SHP77 (cell line): ENCODE measurements at places on chromosomes 1 and 21.

DNA sequence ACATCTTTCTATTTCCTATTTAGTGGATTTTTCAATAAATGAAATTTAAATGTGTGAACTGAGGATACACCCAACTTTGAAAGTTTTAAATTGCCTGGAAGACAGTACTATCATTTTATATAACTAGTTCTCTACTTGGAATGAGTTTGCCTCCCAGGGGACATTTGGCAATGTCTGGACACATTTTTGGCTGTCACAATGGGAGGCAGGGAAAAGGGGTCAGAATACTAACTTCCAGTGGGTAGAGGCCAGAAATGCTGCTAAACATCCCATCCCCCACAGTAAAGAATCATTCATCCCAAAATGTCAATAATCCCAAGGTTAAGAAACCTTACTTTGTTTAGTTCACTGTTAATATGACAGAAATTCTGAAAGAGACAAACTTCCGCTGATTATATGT is 13.2 kb upstream of the NRAS start:
- DNase-seq = no peak

DNA sequence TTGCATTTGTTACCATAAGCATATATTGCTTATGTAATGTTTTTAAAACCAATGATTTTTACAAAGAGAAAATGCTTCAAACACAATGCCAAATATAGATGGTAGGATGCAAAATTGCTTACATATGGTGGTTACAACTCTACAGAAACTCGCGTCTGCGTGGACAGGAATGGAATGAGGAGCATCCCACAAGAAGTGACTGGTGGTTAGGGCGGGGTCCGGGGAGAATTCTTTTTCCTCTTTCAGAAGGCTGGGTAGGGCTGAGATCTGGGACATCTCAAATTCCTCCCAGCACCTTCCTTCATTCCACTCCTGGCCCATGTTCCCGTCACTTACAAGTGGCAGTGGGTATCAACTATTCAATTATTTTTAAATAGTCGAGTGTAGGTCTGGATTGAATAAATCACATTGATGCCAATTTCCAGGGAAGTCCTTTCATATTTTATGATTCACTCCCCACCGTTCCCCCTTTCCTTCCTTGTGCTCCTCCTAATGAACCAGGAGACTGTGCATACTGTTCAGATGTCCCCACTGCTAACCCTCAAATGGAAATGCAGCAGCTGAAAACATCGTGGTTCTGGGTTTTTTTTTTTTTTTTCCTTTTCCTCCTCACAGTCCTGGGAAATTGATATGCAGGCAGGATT is 174.5 kb upstream of the POU3F1 start:
- no peak for DNase-seq

- no peak for DNase-seq
Measured at GRCh38 chr1:246146804-246147523, 360.1 kb downstream of the SMYD3 start.

DNA sequence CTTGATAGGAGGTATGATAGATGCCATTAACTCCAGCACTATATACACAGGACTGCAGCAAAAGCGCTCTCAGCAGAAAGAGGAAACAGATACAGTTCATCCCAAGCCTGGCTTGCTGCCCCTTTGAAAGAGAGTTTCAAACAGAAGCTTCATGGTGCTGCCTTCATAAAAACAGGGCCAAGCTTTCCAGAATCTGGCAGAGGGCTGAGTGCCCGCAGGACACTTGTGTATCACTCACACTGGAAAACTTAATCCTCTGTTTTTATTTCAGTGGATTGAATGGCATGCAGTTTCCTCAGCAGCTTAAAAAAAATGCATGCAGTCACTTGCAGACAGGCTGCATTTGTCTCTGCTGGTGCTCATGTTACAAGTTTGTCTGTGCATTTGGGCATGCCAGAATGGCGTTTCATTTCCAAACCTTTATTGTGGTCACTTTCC is 40.4 kb downstream of the KCNJ15 start:
- no peak for DNase-seq

GRCh38 chr1:164774819-164775654 is 216.1 kb downstream of the PBX1 start:
- no peak for DNase-seq

- no peak for DNase-seq
Measured at GRCh38 chr1:85576266-85576641, 4.3 kb upstream of the CCN1 start.

DNA sequence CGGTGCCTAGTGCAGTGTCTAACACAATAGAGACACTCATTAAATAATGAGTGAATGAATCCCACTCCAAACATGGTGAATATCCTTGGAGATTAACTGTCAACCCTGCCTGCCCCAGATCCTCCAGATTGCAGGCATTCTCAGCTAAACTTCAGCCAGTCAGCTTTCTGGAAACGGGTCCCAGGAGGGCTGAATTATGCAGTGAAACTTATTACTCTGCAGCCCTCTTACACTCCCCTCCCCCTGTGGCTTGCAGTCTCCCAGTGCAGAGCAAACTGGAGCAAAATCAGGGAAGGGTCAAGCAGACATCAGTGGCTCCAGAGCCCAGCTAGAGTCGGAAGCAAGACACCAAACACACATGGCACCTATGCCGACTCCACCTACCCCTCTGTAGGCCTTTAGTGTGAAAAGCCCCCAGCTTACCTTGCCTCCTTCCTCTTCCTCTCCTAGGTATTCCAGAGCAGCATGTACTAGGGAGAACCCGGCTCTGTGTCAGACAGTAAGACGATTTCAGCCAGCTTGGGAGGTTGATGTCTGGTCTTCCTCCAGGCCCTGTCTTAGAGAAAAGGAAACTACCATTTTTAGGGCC is 6.5 kb upstream of the RGS16 start:
- no peak for DNase-seq

DNA sequence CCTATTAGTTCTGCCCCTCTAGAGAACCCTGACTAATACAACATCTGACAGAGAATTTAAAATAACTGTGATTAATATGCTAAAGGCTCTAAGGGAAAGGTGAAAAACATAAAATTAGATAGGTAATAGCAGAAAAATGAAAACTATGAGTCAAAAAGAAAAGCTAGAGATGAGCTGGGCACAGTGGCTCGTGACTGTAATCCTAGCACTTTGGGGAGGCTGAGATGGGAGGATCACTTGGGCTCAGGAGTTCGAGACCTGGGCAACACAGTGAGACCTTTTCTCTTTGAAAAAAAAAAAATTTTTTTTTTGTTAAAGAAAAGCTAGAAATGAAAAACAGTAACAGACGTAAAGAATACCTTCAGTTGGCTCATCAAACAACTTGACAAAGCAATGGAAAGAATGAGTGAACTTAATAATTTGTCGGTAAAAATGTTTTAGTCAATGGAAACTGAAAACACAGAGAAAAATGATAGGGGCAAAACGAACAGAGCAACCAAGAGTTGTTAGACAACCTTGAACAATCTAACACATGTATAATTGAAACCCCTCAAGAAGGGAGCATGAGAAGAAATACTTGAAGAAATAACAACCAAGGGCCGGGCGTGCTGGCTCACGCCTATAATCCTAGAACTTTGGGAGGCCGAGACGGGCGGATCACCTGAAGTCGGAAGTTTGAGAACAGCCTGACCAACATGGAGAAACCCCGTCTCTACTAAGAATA is 132.9 kb upstream of the GFI1 start:
- no peak for DNase-seq

DNA sequence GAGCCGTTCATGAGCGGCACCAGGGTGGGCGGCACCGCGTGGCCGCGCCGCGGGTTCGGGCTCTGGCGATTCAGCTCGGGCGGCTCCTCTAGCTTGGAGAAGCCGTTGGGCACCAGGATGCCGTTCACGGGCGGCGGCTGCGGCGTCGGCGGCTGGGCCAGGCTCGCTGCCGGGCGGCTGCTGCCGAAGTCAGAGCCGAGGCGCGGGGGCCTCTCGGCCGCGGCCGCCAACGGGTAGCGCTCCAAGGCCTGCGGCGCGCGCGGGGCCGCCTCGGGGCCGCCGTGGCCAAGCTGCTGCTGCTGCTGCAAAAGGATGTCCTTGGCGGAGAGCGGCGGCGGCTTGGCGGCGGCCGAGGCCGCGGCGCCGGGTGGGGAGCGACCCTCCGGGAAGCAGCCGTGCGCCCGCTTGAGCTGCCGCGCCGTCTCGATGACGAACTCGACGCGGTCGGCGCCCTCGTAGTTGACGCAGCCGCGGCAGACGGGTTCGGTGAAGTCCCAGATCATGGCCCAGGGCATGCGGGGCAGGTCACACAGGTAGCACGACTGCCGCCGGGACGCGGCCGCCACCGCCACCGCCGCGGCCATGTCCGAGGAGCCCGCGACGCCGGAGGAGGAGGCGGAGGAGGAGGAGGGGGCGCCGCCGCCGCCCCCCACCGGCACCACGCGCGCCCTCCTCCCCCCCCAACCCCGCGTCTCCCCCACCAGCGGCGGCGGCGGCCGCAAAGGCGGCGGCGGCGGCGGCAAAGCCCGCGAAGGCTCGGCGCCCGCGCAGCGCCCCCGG is 877 bp downstream of the IRF2BP2 start:
- DNase-seq = no peak

DNA sequence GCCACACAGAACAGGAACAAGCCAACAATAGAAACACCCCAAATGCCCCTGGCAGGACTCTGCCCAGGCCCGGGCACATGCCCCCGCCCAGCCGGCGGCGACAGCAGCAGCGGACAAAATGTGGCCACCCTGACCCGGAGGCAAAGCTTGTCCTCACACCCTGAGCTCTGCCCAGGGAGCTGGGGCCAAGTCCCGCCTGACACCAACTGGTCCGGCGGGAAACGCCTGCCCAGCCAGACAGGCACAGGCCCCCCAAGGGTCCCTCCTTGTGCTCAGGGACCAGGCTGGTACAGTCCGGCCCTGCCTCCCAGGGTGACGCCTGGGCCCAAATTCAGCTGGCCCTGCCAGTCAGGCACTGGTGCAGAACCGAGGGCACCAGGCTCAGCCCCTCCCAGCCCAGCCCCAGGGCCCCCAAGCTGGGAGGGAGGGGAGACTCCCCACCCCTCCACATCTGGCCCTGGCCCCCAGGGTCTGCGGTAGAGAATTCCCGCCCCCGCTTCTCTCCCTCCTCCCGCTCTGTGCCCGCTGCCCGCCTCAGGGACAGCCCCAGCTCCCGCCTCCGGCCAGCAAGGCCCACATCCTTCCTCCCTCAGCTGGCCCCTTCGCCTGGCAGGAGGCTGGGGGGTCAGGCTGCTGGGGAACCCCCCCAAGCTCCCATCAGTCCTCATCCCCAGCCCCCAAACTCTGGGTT is 2.0 kb downstream of the AHDC1 start:
- DNase-seq = no peak

DNA sequence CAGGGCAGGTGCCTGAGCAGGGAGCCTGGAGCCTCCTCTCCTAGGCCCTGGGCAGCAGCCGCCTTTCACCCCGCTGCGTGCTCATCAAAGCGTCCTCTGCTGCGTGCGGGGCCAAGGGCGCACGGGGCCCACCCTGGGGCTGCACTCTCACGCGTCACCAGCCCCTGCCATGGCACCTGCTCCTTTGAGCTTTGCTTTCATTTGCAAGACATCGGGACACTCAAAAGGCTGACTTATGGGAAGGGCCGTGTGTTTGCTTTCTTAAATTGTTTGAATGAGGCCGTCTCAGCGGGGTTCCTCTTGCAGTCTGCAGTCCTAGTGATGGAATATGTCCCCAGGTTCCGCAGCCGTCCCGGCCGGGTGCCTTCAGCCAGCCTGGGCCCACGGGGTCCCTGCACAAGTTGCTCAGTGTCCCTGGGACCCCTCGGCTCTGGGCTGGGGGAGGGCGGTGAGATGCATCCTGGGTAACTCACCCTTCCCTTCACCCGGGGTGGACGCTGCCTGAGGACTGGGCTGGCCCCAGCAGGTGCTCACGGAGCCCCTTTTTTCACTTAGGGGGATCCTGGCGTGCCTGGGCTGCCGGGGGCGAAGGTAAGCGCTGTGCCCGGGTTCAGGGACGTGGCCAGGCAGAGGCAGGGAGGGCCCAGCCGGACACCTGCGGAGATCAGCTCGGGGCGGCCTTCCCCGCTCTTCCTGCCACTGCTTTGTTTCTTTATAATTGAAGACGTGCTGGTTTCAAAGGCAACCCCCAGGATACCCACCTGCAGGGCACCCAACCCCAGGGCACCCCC is 53.1 kb downstream of the SLC19A1 start:
- no peak for DNase-seq

GRCh38 chr21:33332143-33332542 is 7.4 kb downstream of the IFNAR1 start:
- DNase-seq = no peak

- DNase-seq = no peak
Measured at GRCh38 chr1:227744668-227745067, 9.4 kb downstream of the SNAP47 start.

GRCh38 chr1:101929343-101929742 is 67.4 kb downstream of the OLFM3 start:
- no peak for DNase-seq

DNA sequence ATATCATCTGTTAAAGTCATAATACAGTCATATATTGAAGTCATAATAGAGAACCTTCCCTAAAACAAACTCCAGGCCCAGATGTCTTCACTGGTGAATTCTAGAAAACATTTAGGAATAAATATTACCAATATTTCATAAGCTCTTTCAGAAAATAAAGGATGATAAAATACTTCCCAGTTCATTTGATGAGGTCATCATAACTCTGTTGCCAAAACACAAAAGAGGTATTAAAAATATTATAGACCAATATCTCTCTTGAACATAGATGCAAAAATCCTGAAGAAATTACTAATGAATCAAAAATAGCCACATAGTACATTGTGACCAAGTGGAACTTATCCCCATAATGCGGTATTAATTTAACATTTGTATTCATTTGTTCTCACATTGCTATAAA is 132.4 kb upstream of the ZP4 start:
- no peak for DNase-seq

DNA sequence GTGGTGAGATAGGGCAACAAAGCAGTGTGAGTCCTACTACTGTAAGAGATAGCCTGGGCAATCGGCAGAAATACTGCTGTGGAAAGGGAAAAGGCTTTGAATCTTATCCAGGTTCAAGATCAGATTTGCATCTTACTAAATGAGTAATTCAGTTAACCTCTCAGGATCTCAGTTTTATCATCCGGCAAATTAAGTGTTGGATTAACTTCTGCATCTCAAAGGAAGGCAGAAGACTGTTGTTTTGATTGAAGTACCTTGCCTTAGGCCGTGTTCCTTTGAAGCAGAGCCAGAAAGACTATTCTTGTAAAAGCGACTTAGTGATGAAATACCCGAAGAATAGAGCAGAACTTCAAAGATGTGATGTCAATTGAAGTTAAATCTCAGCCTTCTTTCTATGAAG is 612.9 kb upstream of the USP24 start:
- no peak for DNase-seq
